Bone marrow (tissue), 2 donors: ENCODE measurements at places on chromosomes 11 and 22.

- DNase-seq = no peak
Measured at GRCh38 chr22:43772831-43773230, 39.3 kb downstream of the EFCAB6 start.

DNA sequence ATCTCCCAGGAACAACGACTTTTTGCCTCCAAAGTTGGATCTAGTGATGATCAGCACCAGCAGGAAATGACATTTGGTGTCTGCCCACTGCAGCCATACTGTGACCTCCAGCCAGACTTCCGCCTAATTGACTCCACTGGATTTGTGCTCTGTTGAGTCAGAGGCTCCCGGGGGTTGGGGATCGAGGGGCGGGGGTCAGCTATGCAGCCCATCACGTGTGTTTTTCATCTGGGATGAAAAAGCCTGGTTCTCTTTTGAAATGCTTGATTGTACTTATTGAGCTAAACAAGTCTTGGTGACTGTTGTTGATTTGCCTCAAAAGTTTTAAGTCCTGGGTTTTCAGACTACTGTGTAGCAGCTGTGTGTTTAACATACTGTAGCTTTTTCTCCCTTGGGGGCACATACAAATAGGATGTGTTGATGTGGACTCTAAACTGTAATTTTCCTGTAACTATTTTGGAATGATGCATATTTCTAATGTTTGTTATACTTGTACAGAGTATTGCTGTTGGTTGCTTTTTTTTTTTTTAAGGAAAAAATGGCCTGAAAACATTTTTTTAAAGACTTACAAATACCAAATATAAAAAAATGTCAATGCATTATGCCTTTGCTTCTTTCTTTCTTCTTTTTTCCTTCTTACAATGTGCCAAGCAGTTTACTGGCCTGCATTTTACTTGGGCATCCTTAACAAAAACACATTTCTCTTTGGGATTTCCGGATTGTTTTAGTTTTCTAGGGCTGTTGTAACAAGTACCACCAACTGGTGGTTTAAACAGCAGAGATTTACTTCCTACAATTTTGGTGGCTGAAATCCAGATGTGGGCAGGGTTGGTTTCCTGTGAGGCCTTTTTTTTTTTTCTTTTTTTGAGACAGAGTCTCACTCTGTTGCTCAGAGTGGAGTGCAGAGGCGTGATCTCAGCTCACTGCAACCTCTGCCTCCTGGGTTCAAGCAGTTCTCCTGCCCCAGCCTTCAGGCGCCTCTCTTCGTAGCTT is 46.1 kb upstream of the OR4B1 start:
- DNase-seq = no peak

GRCh38 chr11:30454111-30454510 is 131.2 kb downstream of the ARL14EP start:
- no peak for DNase-seq

DNA sequence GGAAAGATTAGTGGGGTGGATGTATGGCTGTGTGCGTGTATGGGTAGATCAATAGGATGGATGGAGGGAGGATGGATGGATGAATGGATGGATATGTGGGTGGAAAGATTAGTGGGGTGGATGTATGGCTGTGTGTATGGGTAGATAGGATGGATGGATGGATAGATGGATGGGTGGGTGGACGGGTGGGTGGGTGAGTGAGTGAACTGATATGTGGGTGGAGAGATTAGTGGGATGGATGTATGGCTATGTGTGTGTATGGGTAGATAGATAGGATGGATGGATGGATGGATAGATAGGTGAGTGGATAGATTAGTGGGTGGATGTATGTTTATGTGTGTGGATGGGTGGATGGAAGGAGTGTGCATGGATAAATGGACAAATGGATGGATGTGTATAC is 87.6 kb upstream of the LDLRAD3 start:
- DNase-seq = no peak

GRCh38 chr11:6746086-6746618 is 25.6 kb downstream of the OR2AG2 start:
- DNase-seq = no peak

DNA sequence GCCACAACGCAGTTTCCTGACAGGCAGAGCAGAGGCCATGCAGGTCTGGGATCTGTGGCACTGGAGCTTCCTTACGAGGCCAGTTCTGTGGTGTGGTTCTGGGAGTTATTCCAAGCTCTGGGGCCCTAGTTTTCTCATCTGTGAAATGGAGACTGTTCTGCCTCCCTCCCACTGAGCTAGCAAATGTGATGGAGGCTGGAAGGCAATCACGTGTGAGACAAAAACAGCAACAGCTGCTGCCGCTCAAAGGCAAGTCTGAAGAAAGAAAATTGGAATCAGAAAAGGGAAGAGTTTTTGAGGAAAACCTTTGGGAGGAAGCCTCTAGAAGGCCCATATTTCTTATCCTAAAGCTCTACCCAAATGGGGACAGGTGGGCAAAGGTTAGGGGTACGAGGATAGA is 8.3 kb upstream of the RIC3 start:
- no peak for DNase-seq

GRCh38 chr11:83695046-83695445 is 408.9 kb upstream of the CCDC90B start:
- DNase-seq = no peak

DNA sequence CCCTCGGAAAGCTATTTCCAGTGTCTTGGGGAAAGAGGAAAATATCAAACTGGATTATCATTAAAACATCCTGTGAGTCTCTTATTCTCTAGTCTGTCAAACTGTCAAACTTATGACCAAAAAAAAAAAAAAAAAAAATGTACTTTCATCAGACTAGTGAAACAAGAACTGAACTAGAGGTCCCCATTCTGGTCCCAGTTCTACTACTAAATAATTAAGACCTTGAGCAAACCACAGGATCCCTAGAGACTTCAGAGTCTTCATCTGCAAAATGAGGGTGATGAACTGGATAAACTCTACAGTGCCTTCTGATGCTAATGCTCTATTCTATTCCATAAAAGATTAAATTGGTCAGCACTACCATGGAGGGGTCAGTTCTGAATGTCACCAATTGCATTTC is 105.8 kb downstream of the SERGEF start:
- no peak for DNase-seq

- no peak for DNase-seq
Measured at GRCh38 chr11:8697054-8697453, 14.5 kb downstream of the RPL27A start.

- DNase-seq = peak; percentile 33
Measured at GRCh38 chr11:72079819-72080325, 470 bp downstream of the NUMA1 start.

- DNase-seq = no peak
Measured at GRCh38 chr22:17384612-17385330, 15.5 kb downstream of the CECR2 start.

GRCh38 chr11:23391031-23391430 is 530.8 kb upstream of the CCDC179 start:
- DNase-seq = no peak

GRCh38 chr22:27557286-27558008 is 244.1 kb downstream of the MN1 start:
- DNase-seq = no peak

GRCh38 chr11:28571371-28571770 is 463.2 kb downstream of the METTL15 start:
- DNase-seq = no peak

DNA sequence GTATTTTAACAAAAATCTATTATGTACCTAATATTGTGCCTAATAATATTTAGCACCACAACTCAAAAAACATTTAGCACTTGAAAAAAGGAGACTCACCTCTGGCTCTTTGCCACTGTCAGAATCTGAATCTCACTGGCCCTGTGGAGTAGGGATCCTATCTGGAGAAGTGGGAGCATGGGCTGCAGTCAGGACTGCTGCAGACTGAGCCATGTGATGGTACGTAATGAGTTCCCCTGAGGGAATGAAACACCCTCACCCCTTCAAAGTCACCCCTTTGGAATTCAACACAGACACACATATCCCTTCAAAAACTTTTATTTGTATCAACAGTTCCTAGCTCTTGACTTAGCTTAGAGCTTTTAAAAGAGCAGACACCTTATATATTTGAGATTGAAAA is 6.5 kb downstream of the PTPMT1 start:
- DNase-seq = no peak

DNA sequence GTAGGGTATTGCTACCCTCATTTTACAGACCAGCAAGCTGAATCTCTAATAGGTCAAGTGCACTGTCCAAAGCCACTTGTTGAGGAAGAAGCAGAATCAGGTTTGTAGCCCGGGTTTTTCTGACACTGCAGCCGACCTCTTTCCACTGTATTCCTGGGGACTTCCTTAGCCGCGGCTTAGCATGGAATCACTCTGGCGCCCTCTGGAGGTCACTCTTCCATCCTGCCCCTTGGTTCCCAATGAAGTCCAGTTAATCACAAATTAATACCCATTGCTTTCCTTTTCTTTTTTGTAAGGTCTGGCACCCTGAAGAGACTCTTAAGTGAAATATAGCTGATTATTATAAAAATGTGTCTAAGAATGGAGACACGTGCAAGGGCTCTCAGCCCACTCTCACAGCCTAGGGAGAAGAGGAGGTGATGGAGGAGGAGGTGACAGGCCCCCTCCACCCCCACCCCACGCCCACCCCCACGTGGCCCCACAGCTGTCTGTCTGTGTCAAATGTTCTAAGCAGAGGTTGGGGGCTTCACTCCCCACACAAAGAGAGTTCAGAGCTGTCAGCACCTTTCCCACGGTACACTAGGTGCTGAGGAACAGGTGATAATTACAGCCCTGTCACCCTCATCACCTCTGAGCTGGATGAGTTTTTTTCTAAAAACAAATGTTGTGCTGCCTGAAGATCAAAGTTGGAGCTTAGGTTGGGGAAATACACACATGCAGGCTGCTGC is 57.7 kb upstream of the DRD2 start:
- peak; percentile 4 for DNase-seq

DNA sequence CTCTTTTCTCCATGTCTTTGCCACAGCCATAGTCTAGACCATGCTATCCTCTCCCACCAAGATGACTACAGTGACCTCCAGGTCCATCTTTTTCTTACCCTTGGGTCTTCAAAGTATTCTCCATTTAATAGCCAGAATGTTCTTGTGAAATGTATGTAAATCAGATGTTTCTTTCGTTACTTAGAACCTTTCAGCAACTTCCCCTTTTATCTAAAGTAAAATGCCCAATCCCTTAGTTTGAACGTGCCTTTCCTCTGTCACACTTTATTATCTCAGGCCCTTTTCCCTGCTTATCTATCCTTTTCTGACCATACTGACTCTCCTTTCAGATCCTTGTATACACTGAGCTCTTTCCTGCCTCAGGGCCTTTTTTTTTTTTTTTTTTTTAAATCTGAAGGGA is 17.9 kb downstream of the RBM4B start:
- no peak for DNase-seq

DNA sequence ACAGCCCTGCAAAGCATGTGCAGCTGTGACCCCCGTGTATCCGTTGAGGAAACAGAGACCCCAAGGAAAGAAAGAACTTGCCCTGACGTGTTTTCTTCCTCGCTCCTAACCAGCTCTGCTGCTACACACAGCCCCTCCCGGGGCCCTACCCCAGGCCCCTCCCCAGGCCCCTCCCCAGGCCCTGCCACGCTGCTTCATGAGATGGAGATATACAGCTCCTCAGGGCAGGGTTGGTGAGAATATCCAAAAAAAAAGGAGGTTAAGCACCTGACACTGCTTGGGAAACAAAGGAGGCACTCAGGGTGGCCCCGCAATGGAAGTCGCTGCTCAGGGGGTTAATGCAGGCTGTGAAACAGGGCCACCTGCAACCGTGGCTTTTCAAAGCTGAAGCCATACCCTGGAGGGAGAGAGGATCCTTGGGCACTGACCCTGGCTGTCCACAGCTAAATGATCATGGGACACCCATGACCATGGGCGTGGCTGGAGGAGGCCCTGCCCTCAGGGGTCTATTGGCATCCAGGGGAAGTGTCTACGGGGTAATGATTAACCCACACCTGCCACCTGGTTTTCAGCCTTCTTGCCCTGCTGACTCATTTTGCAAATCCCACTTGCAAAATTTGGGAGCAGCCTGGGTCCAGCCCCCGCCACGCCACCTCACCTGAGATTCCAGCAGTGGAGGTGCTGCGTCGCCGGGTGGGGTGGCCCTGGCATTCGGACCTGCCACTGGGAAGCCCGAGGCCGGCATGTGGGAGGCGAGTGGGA is 112.1 kb upstream of the ANO1 start:
- no peak for DNase-seq

- DNase-seq = no peak
Measured at GRCh38 chr11:67242548-67242947, 23.7 kb upstream of the GRK2 start.

- no peak for DNase-seq
Measured at GRCh38 chr22:39618996-39619530, 48.5 kb downstream of the CACNA1I start.

DNA sequence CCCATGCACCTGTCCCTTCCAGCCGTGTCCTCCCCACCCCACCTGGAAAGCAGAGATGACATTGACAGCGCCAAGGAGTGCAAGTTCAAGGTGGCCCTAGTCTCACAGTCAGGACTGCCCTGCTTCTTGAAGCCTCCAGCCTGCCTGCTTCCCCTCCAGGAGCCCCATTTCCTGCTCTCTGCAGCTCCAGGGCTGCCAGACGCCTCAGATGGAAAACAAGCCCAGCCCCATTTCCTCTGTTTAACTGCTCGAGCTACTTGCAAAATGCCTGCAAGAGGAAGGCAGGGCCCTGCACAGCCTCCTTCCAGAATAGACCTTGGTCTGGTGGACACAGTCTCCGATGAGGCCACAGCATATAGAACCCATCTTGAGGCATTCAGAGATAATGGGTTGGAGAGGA is 5.0 kb upstream of the DGKZ start:
- DNase-seq = no peak

DNA sequence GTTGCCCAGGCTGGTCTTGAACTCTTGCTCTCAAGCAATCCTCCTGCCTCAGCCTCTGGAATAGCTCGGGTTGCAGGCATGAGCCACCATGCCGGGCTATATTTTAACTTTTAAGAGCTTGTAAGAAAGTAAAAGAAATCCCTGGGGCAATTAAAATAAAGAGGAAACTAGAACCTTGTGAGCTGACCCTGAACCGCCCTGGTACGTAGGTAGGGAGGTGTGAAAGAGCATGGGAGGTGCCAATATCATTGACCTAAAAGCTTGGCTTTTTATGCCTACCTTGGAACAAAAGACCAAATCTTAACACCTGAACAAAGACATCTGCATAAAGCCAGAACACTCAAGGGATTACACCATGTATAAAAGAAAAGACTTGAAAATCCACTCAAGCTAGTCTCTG is 595.1 kb downstream of the SOX6 start:
- no peak for DNase-seq

DNA sequence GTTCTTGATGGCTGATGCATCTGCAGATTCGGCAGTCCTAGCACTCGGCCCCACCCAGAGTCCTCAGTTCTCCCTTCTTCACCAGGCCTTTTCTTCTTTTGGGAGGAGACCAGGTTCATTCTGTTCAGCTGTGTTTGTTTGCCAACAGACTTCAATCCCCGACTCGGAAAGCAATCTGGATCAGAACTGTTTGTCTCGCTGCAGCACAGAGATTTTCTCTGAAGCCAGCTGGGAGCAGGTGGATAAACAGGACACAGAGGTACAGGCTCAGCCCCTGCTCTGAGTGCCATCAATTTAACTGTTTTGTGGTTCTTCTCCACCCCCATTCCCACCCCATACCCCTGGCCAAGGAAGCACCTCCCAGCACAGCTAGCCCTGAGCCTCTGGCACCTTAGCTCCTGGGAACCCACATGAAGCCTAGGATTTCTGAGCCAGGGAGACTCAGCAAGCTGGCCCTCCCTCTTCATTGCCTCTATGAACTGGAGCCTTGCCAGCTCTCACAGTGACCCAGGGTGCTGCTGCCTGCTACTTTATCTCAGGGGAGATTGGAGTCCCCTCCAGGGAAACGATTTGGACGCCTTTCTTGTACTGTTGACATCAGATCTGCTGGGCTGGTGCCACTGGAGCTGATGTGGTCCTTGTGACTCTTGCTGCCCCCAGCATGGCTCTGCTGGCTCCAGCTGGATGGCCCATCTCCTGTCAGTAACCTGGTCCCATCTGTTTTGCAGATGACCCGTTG is 58.2 kb upstream of the HORMAD2 start:
- DNase-seq = no peak
